ENCODE measurements at places on chromosomes 6 and 20.

DNA sequence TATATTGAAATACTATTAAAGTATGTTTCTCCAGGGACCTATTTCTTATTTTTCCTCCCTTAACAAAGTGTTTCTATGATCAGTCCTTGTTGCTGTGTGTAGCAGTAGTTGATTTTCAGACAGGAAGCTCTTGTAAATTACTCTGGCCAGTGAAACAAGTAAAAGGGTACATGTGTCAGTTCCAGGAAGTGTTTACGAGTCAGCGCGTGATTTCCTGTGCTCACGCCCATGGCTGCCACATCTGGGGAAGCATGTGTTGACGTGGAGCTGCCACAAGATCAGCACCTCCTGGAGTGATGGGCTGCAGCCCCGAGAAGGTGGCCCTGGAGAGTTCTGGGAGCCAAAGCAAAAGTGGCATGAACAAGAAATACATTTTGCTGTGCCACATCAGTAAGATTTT, 38.6 kb upstream of the GGTLC1 start:
- peak; percentile 63 for DNase-seq

GRCh38 chr20:8292793-8293192, 160.7 kb downstream of the PLCB1 start:
- DNase-seq, result no peak

DNA sequence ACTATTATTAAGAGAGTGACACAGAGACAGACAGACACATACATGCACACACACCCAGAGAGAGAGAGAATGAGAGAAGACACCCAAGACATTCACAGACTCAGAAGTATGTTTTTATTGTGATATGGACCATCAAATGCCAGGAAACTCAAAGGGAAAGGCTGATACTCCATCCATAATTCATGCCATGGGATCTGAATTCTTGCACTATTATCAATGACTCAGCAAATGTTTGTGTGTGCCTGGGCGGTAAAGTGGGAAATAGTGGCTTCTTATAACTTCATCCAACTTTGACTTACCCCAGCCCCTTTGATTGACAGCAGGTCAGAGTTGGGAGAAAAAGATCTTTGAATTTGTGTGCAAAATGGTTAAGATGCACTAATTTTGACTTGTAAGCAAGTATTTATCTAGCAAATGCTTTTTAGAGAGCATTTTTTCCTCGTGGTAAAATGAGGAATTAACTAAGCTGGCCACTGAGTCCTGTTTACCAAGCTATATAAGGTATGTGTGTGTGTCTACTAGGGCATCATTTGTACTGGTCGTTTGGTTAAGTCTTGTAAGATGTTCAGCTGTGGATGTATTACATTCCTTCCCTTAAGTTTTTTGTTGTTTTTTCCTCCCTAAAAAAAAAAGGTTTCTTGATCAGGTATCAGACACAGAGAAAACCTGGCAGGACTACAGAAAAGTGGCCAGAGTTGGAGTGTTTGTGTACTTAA, 3.0 kb upstream of the CCN2 start:
- no peak for DNase-seq

DNA sequence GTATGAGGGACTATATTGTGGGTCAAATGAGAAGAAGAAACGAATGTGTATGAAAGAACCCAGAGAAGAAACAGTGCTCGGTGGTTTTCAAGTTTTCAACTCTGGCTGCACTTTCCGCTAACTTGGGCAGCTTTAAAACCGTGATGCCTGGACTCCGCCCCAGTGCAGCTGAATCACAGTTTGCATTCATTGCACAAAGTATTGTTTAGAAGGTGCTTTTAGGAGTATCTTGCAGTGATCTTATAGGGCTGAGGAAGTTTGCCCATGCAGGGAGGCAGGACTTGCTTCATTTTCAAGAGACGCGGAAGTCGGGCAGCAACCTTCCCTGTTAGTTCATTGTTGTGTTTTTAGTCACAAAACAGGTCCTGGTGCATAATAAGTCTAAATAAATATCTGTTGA, 52.7 kb downstream of the RSPH3 start:
- no peak for DNase-seq

GRCh38 chr6:5088780-5089179, 3.6 kb downstream of the PPP1R3G start:
- DNase-seq, result no peak

DNA sequence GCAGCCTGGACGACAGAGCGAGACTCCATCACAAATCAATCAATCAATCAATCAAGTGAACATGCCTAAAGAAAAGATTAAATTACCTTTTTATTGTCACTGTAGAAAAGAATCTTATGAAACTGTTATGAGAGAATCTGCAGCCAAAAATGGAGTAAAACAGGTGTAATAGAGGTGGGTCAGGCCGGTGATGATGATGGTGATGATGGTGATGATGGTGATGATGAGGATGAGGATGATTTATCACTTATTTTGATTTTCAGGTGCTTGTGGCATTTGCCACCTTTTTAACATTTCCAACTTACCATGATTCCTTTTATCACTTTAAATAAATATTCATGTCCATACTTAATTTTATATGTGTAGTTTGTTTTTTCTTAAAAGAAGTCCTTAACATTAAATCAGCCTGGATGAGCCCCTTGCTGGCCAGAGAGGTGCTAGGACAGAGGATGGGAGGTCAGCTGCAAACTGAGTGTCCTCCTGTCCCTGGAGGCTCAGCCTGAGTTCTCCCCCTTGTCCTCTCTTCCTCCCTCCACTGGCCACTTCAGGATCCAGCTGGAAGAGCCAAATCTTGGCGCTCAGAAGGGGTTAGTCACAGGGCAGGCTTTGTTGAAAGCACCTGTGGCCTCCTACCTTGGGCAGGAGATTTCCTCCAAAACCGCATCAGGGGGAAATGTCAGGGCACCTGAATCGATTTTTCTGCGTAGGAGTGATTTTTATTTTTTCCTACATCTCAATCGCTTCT, 32.6 kb downstream of the SLC2A10 start:
- DNase-seq, result no peak

- DNase-seq, result no peak
Measured at GRCh38 chr6:52513464-52513863, 63.4 kb downstream of the TRAM2 start.

DNA sequence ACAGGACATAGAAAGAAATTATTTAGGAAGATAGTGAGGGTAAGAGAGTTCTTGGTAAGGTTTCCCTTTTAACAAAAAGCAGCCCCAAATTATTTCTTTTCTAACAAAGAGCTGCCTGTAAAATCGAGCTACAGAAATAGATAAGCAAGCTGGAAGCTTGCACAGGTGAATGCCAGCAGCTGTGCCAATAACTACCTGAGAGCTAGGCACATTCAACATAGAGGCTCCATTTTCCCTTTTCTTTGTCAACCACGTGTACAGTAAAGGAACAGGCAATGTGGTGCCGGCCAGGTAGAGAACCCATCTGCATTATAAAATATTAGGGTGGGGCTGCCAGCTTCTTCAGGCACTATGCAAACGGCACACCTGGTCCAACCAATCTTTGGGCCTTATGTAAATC, 341.6 kb upstream of the JAG1 start:
- no peak for DNase-seq

- DNase-seq, result no peak
Measured at GRCh38 chr20:63414720-63415430, 53.7 kb upstream of the CHRNA4 start.

GRCh38 chr6:82217018-82217586, 30.4 kb downstream of the IBTK start:
- DNase-seq, result no peak

DNA sequence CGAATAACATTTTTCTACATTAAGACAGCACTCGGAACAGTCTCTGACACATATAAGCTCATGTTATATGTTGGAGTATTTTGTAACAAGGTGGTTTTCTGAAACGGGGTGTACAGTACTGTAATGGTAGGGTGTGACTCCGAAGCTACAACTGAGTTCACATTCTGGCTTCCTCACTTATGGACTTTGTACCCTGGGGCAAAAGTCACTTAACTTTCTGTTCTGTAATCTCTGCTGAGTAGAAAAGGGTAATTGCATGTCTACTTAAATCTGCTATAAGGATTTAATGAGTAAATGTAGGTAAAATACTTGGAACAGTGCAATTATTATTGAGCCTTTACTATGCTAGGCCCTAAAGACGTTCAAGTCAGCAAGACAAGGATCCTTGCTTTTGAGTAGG, 4.7 kb upstream of the LTV1 start:
- DNase-seq, result no peak

DNA sequence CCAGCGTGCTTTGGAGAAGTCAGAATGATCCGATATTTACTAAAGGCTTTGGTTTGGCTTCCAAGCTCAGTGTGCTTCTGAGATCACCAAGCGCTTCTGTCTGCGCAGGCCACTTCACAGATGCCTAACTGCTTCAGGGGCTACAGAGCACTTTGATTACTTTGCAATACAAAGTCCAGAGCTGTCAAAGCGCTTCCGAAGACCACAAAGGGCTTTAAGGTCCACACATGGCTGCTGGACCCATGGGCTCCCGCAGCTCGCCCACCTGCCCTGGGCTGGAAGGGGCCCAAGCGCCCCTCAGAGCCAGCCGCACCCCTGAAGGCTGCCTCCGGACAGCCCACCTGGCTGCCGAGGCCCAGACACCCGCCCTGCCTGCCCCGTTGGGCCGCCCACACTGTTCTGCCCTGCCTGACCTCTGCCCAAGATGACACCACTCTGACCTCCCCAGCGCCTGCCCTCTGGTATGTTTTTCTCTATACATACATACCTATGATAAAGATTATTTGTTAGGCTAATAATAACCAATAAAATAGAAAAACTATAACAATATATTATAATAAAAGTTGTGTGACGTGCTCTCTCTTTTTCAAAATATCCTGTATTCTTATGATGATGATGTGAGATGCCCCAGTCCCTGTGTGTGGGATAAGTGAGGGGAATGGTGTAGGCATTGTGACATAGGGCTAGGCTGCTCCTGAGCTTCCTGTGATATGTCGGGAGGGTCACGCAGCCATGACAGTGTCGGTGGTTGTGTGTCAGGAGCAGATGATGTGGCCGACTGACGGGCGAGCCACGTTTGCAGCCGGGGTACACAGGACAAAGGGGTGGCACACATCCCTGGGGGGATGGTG, 22.6 kb downstream of the DYNLT1 start:
- DNase-seq, result no peak

GRCh38 chr6:150511313-150511712, 88.4 kb upstream of the PLEKHG1 start:
- DNase-seq, result no peak

- DNase-seq, result no peak
Measured at GRCh38 chr6:106181664-106182418, 95.7 kb downstream of the PRDM1 start.

DNA sequence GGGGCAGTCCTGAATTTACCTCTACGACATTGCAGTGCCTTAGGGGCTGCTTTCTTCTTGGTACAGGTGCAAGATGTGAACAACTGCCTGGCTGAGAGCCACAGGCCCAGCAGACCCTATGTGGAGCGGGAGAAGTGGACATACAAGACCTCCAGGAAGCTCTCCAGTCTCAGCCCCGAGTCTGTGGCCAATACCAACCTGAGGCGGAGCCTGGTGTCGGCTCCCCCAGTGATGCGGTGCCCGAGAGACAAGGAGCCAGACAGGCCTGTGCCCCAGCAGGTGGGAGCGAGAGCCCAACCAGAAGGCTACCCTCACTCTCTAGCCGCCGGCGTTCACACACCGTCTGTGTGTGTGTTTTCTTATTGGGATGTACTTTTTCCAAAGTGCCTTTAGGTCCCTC, 59.6 kb downstream of the EFCAB8 start:
- no peak for DNase-seq

GRCh38 chr20:51092338-51092737, 69.4 kb upstream of the KCNG1 start:
- DNase-seq, result no peak

DNA sequence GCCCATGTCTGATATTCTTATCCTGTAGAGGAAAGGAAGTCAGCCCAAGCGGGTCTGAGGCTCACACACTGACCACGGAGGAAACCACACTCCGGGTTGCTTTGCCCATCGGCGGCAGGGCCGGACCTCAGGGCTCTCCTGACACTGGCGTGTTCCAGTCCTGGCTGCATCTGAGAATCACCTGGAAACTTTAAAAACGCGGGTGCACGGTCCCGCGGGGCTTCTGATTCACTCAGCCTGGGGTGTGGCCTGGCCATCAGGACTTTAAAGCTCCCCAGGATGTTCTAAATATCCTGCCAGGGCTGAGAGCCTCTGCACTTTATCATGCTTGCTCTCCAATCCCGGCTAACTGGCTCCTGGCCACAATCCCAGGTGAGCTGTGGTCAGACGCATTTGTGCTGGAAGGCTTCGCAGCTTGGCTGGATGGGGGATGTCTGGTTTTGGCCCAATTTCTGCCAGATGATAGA, 47.7 kb upstream of the DACT2 start:
- DNase-seq, result no peak

GRCh38 chr6:63705707-63706106, 70.1 kb downstream of the PHF3 start:
- no peak for DNase-seq

GRCh38 chr6:77326711-77327110, 136.6 kb downstream of the HTR1B start:
- no peak for DNase-seq

- no peak for DNase-seq
Measured at GRCh38 chr6:5723841-5724691, 282.7 kb downstream of the NRN1 start.

DNA sequence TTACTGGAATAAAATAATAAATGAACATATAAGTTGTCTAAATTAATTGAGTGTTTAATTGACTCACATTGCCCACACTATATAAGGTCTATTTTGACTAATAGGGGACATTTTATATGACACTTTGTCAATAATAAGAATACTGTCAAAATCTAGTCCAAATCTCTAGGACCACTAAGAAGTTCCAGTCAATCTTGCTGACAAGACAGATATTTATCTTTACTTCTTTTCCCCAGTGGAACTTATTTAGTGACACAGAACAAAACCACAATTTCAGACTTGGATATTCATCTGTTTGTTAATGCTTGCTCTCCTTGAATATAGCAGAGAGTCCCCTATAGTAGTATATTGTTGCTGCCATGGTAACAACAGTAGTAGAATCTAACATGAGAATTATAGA, 954.6 kb upstream of the MANEA start:
- no peak for DNase-seq

DNA sequence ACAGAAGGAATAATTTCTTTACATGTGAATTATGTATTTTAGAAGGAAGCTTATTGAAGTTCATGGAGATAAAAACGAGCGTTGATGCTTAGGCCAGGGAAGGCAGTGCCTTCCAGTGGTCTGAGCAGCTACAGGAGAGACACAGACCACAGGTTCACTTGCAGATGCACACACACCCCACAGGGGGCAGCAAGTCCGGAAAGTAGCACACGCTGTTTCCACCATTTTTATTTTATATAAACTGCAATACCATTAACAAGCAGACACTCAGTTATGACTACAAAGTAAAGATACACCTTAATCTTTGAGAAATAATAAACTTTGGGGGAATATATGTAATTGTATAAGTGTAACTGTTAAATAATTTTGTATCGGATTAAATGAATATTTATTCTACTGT, 13.5 kb upstream of the DACT2 start:
- no peak for DNase-seq

DNA sequence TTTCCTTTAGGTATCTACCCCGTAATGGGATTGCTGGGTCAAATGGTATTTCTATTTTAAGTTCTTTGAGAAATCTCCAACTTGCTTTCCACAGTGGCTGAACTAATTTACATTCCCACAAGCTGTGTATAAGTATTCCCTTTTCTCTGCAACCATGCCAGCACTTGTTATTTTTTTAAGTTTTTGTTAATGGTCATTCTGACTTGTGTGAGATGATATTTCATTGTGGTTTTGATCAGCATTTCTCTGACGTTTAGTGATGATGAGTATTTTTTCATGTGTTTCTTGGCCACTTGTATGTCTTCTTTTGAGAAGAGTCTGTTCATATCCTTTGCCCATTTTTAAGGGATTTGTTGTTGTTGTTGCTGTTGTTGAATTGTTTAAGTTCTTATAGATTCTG, 871.1 kb downstream of the KIF16B start:
- no peak for DNase-seq

Measured in stimulated activated CD8-positive, alpha-beta memory T cell treated with anti-CD3 and anti-CD28 coated beads, Interleukin-4, amount 100 ng/mL, for 24 hours (primary cell).